ENCODE measurements at places on chromosomes 4 and X.
A peak's percentile ranks its signal among the peaks of the same experiment; 100 is the strongest.

- no peak for DNase-seq
Measured at GRCh38 chr4:28006021-28006420, 1145.4 kb downstream of the STIM2 start.

GRCh38 chrX:120224388-120224787 lies 26.2 kb upstream of the ZBTB33 start:
- DNase-seq: peak; percentile 16

DNA sequence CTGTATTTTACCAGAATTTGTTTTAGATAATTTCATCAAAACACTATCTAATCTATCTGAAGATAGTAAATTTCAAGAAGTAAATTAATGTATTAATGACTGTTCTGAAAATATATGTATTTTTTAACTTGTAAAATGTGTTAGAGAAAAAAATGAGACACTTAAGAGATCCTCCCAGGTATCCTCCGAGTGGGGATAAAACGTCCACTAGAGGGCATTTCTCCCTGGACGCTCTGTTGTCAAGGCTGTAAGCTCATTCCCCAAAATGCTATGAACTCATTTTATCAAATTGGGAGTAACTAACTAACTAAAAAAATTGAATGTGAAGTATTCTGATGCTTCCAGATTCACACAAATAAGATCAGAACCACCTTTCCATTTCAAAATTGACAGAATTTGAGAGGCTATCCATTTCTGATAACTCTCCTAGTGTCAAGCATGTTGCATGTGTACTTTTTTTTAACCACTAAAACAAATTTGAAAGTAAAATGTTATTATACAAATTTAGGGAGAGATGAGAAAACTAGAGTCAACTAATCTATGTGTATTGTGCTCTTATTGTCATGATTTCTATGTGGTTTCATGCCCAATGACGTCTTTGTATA lies 337.3 kb upstream of the HS3ST1 start:
- DNase-seq: peak; percentile 69

GRCh38 chrX:102958794-102959193 lies 21.7 kb downstream of the RAB40AL start:
- DNase-seq: peak; percentile 42

GRCh38 chrX:101385795-101386541 lies at the start of gene BTK:
BTK (minus strand) TSS chrX:101386191; CDS start chrX:101375284, 10,907 bp downstream.
- peak; percentile 90 for DNase-seq

- no peak for DNase-seq
Measured at GRCh38 chr4:56728512-56728911, 47.4 kb upstream of the HOPX start.

GRCh38 chr4:14902342-14902741 lies 99.9 kb upstream of the CPEB2 start:
- no peak for DNase-seq

DNA sequence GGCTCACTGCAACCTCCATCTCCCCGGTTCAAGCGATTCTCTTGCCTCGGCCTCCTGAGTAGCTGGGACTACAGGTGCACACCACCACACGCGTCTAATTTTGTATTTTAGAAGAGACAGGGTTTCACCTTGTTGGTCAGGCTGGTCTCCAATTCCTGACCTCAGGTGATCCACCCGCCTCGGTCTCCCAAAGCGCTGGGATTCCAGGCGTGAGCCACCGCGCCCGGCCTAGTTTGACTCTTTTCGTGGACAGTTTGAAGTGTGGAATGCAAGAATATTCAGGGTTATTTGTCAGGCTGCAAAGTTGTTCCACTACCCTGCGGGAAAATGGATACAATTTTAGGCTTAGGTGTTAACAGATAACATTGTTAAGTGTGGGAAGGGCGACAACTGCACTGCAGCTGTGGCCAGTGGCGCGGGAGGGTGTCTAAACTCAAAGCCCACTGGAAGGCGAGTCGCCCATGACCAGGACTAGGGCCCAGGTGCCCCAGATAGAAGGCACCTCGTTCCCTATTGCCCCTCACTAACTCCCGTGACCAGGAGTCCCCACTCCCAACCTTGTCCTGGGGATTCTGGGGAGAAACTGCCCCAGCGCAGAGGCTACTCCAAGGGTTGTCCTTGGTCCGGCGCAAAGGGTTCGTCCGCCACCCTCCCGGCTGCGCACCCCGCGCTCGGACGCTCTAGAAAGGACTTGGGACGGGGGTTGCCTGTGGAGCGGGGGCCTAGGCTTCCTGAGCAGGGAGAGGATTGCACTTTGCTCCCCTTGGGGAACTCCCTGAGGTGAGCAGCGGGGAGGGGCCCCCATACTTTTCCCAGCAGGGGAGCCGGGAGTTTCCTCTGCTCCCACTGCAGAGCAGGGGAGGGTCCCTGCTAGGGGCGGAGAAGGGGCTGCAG lies 1.1 kb upstream of the CD99 start:
- DNase-seq: no peak

DNA sequence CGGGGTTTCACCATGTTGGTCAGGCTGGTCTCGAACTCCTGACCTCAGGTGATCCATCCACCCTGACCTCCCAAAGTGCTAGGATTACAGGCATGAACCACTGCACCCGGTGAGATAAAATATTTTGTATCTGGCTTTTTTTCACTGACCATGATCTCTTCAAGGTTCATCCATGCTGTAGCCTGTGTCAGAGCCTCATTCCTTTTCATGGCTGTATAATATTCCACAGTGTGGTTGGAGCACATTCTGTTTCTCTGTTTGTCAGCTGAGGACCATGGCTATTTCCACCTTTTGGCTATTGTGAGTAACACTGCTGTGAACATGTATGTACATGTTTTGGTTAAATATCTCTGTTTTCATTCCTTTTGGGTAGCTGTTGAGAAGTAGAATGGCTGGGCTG lies 169.2 kb downstream of the SHOX start:
- DNase-seq: no peak

- DNase-seq: no peak
Measured at GRCh38 chr4:34534916-34535315, 1709.4 kb downstream of the ARAP2 start.

- DNase-seq: no peak
Measured at GRCh38 chr4:90445380-90445779, 318.2 kb downstream of the CCSER1 start.

DNA sequence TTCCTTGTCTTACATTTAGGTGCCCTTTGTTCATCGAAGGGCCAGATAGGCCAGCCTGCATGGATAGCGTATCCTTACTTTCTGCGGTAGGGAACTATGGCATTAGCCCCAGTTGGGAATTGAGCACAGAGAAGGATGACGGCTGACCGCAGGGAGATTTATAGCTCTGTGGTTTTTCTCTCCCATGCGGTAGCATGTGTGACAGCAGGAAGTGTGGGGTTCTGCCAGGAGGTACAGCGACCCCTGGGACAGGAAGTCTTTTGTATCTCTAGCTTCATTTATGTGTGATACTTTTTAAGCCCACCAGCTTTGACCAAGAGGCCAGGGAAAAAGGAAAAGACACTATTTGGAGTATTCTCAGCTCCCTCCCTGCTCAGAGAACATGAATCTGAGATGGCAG lies 33.1 kb downstream of the GAB3 start:
- peak; percentile 54 for DNase-seq

DNA sequence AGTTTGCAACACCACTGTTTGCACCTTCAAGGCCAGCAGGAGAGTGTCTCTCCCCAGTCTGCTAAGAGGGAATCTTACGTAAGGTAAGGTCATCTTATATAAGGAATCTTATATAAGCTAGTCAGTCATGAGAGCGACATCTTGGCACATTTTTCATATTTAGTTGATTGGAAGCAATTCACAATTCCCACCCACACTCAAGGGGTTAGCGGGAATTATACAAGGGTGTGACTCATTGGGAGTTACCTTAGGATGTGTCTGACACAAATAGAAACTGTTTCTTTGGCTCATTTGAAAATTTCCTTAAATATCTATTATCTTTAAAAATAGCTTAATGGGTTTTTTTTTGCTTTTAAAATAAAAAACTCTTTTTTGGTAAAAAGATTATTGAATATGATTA lies 62.1 kb upstream of the GRPR start:
- DNase-seq: no peak

DNA sequence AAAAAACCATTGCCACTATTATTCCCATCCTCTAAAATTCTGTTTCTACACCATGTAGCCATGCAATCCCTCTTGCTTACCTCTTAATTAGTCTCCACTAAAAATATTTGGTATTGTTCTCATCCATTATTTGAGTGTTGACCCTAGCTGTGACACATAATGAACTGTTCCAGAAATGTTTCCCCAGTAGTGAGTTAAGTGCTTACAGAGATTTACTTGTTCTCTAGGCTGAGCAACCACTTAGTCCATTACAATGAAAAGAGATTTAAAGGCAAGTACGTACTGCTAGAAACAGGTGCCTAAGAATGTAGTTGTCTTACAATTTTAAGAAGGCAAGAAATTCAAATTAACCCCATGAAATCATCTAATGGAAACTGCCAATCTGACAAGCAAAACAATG lies 112.7 kb upstream of the PTPN13 start:
- no peak for DNase-seq

DNA sequence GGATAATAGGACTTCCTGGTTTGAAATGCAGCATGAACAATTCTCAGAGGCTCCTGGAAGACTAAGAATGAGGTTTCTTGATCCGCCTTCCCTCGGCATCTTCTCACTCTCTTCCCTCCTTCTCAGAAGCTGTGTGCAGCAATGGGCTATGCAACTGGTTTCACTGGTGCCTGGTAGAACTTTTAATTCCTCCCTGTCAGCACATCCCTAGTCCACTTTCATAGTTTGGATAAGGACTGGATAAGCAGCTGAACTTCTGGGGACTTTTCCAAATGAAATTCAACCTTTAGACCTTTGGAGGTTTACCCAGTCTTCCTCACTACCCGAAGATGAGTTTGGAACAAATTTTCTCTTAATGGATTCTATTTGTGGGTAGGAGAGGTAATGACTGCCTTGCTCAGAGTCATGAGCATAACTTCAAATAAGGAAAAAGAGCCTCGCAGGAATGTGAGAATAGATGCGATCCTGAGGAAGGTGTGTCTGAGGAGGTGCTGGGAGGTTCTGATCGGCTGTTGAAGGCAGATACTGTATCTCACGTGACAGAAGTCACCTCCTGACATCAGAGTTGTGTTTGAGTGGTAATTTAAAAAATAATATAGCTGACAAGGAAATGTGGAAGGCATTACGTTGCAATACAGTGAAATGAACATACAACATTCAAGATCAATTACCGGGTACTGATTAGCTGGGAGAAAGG lies 56.0 kb upstream of the HAND2 start:
- DNase-seq: no peak

- DNase-seq: no peak
Measured at GRCh38 chr4:183173580-183174526, 74.8 kb downstream of the WWC2 start.

DNA sequence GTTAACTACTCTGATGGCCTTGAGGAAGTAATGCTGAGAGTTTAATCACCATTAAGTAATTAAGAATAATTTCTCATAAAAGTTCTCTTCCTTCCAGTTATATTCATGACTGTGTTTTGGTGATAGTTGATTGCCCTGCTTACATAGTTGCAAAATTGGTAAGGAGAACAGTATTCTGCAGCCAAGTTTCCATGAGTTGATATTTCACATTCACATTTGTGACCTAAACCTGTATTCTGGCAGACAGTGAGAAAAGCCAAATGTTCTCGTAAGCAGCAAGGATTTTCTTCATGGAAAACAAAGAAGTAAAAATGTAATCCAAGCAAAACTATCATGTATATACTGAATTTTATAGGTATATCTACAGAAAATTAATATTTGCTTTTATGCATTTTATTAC lies 187.8 kb upstream of the NUDT6 start:
- no peak for DNase-seq

- no peak for DNase-seq
Measured at GRCh38 chrX:139199933-139200332, 330.6 kb upstream of the F9 start.

DNA sequence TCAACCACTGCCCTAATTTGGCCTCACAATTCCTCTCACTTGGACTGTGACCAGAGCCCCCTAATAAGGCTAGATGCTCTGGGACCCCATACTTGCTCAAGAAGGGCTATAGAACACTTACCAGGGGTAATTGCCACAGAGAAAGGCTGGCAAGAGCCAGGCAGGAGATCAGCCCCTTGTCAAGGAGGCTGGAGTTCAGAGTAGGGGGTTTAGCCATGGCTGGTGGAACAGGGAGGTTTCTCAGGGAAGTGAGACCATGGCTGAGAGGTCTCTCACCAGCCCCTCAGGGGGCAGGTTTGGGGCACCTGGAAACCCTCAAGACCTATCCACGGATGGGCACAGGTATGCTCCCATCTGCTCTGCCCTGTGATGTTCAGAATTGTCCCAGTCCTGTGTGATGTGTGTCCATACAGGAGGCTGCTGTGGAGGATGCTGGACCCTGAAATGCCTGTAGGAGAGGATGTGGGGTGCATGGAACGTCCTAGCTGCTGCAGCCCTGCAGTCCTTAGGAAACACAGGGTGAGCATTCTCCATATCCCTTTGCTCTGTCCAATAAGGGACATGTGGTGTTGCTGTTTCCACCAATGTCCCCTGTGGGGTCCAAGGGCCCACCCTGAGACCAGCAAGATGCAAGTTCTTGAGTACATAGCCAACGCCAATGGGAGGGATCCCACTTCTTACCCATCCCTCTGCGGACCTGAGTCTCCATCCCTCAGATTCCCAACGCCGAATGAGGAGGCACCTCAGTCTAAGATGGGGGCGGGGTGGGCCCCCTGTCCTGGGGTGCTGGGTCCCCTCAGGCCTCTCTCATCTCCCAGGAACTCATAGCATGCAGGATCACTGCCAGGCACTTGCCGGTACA lies 16.4 kb upstream of the HSFX1 start:
- DNase-seq: no peak

GRCh38 chr4:84032372-84032771 lies 466.7 kb downstream of the NKX6-1 start:
- DNase-seq: no peak

- DNase-seq: no peak
Measured at GRCh38 chr4:52507774-52508173, 151.3 kb downstream of the USP46 start.

DNA sequence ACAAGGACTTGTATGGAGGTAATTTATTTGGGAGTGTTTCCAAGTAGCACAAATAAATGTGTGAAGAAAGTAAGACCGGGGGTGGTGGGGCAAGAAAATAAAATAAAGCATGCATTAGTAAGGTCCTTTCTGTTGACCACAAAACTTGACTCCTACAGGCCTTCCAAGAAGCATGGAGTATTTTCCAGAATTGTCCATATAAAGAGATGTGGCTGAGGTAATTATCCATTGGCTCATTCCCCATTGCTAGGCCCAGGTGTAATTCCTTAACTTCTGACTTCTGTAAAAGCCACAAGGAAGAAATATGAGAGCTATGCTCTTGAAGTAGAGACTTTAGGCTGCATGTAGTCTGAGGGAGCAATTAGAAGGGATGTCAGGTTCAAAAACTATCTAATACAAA lies 430.5 kb upstream of the PABPC4L start:
- no peak for DNase-seq

GRCh38 chrX:46571423-46572339 lies 1.9 kb upstream of the CHST7 start:
- no peak for DNase-seq

- DNase-seq: peak; percentile 69
Measured at GRCh38 chr4:121898150-121898549, 27.9 kb upstream of the BBS7 start.

- DNase-seq: no peak
Measured at GRCh38 chr4:173424899-173425805, 26.2 kb upstream of the SCRG1 start.

All from Karpas-422 (cell line).